ENCODE measurements at places on chromosomes 5 and 9.

GRCh38 chr9:84622981-84623380 lies 46.5 kb upstream of the NTRK2 start:
- DNase-seq: no peak

DNA sequence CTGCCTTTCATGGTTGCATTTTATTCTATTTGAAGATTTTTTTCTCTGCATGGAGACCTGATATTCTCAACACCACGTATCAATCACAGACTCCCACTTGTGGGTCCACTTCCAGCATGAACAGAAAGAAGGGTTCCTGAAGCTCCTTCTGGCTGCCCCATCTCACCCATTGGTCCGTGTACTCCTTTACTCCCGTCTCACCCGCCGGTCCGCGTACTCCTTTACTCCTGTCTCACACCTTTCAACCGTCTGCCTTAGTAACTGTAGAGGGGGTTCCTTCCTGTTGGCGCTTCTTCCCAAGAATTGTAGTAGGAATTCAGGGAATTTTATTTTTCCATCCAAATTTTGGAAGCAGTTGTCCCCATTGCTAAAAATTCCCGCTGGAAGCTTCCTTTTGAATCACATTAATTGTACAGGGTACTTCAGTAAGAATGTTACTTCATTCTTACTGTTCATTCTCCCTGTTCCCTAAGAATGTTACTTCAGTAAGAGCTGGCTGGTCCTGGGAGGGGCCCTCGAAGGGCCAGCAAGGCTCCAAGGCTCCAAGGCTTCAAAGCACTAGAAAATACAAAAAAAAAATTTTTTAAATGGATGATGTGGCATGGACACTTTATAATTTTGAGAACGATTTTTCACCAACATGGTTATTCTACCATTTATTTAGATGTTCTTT lies 3.9 kb upstream of the LPCAT1 start:
- DNase-seq: no peak

DNA sequence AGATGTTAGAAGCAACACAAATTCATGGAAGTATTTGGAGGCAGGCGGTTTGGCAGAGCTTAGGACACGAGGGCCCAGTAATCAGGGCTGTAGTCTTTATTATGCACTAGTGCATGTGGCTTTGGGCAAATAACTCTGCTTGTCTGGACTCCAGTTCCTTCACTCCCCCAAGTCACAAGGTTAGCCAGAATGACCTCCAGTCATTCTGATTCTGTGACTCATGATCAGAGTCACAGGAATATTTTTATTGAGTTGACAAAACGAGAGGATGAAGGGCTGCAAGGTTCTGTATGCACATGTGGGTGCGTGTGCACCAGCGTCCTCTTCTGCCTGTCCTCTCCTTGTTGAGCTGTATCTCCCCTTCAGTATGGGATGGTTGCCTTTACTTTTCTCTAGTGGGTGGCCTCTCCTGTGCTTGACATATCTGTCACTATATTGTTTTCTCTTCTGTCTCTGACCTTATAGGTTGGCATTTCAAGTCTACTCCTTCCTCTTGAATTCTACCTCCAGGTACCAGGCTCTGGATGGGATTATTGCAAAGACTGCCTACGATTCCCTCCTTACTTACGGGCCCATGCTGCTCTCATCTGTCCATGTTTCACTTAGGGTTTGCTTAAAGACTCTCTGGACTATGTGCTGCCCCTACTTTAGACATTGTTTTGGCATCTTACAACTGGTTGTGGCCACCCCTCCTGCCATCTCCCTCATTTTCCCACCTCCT lies 94.6 kb downstream of the KDM4C start:
- peak; percentile 37 for DNase-seq

DNA sequence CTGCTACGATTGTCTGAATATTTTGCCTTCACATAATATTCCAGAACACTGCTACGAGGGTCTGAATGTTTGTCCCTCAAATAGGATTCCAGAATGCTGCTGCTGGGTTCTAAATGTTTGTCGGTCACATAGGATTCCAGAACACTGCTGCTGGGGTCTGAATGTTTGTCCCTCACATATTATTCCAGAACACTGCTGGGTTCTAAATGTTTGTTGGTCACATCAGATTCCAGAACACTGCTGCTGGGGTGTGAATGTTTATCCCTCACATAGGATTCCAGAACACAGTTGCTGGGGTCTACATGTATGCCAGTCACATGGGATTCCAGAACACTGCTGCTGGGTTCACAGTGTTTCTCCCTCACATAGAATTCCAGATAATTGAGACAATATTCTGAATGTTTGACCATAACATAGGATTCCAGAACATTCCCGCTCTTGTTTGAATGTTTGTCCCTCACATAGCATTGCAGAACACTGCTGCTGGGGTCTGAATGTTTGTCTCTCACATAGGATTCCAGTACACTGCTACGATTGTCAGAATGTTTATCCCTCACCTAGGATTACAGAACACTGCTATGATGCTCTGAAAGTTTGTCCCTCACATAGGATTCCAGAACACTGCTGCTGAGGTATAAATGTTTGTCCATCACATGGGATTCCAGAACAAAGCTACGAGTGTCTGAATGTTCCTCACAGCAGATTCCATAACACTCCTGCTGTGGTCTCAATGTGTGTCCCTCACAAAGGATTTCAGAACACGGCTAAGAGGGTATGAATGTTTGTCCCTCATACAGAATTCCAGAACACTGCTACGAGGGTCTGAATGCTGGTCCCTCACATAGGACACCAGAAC lies 201.8 kb downstream of the FOXD4L6 start:
- DNase-seq: no peak

DNA sequence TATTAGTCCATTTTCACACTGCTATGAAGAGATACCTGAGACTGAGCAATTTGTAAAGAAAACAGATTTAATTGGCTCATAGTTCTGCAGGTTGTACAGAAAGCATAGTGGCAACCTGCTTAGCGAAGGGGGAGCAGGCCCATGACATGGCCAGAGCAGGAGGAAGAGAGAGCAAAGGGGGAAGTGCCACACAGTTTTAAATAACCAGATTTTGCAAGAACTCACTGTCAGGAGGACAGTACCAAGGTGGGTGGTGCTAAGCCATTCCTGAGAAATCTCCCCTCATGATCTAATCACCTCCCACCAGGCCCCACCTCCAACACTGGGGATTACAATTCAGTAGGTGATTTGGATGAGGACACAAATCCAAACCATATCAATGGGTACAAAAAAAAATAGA lies 16.8 kb upstream of the PCSK5 start:
- DNase-seq: no peak
